Stimulated activated CD8-positive, alpha-beta memory T cell treated with anti-CD3 and anti-CD28 coated beads, Interleukin-2, amount 100 ng/mL, for 1 hour (primary cell): ENCODE measurements at places on chromosomes 1 and 21.

DNA sequence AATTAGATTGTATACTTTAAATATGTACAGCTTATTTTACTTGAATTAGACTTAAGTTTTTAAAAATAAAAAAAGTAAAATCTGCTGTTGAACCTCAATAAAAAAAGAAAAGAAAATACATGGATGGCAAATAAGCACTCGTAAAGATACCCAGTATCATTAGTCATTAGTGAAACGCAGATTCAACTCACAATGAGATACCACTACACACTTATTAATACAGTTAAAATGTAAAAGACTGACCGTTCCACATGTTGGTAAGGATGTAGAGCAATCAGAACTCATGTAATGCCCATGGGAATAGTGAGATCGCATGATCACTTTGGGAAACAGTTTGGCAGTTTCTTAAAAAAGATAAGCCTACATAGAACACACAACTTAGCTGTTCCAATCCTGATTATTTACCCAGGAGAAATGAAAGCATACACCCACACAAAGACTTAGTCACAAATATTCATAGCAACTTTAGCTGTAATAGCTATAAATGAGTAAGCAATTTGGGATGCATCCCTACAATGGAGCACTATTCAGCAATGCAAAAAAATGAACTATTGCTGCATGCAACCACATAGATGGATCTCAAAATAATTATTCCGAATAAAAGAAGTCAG, 7.3 kb downstream of the SH2D1B start:
- no peak for DNase-seq

- no peak for DNase-seq
Observed at GRCh38 chr1:178500091-178500770, 3.5 kb upstream of the CLEC20A start.

DNA sequence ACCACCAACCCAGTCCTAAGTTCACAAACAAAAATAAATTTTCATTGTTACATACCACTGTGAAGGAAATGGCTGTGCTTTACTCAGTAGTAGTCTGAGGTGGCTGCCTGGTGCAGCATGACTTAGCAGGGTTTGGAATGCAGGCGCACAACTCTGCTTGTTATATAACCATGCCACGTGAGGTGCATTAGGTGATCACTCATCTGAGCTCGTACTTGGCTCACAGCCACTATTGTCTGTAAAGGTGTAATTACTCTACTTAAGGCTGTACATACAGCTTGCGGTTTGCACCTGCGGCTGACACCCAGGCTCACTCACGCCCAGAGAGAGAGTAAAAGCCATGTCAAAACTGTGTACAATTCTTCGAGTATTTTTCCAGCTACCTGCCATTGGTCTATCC, 599.4 kb downstream of the LTN1 start:
- DNase-seq = no peak

- DNase-seq = no peak
Observed at GRCh38 chr1:17272646-17273045, 23.7 kb downstream of the PADI3 start.

DNA sequence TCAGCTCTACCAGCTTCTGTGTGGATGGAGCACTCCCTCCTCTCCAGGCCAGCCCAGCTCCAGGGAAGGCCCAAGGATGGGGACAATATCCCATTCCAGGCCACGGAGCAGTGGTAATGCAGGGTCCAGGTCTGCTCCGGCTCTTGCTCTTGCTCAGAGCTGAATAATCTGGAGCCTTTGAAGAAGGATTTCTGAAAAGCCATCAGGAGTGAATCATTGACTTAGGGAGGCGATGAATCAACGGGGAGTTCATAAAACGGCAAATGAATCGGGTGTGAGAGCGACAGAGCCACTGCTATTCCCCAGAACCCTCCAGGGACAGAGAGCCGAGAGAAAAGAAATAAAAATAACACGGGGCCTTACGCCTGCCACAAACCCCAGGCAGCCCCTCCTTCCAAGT, 7.7 kb downstream of the POU3F1 start:
- no peak for DNase-seq

DNA sequence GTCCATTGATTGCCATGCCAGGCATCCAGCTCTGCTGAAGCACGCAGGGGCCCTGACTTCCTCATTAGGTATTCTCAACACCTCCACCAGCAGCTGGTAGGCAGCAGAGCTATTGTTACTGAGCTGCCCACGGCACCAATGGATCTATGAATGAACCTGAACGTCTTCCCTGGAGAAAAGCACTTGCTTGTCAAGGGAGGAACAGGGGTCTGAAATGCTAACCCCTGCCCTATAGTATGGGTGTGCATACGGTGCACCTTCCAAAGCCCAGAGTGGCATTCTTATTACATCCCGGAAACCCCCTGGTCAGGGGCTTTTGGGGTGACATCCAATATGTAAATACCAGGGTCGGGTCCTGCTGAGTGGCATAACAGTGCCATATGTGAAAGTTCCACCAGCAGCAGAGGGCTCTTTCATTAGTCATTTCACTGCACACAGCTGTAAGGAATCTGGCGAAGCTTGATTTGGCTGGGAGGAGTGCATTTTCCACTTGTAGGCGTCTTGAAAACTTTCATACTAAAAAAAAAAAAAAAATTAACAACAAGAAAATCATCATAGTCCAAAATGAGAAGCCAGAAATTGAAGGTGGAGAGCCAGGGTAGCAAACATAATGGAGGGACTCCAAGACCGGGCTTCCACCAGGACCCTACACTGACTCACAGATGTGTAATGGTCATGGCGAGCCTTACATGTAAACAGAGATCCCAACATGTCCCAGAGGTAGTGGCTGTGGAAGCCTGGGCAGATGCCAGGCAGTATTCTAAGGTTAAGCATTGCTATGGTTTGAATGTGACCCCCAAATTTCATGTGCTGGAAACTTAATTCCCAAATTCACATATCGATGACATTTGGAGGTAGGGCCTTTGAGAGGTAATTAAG, 58.8 kb upstream of the PRDX6 start:
- DNase-seq = no peak

- no peak for DNase-seq
Observed at GRCh38 chr1:199336745-199337640, 690.5 kb upstream of the NR5A2 start.

- DNase-seq = peak; percentile 67
Observed at GRCh38 chr1:167442142-167442848, 76.0 kb downstream of the CD247 start.

GRCh38 chr1:210248341-210248740, 15.7 kb downstream of the SERTAD4 start:
- no peak for DNase-seq

DNA sequence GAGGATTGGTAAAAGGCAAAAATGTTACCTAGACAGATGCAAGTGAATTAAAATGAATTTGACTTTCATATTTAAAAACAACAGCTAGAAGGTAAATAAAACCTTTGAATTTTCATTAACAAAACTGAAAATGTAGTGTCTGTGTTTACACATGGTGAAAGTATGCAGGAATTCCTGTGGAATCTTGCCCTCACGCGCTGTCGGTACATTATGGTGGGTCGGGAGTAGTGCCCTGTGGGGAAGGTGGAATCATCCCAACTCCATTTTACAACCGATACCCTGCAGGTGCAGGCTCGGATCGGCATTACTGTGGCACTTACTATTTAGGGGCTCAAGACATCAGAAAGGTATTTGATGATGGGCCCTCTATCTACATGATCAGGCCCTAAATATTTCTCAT, 197.2 kb upstream of the MAP1LC3C start:
- no peak for DNase-seq

- DNase-seq = no peak
Observed at GRCh38 chr1:235997049-235997448, 67.8 kb downstream of the NID1 start.

DNA sequence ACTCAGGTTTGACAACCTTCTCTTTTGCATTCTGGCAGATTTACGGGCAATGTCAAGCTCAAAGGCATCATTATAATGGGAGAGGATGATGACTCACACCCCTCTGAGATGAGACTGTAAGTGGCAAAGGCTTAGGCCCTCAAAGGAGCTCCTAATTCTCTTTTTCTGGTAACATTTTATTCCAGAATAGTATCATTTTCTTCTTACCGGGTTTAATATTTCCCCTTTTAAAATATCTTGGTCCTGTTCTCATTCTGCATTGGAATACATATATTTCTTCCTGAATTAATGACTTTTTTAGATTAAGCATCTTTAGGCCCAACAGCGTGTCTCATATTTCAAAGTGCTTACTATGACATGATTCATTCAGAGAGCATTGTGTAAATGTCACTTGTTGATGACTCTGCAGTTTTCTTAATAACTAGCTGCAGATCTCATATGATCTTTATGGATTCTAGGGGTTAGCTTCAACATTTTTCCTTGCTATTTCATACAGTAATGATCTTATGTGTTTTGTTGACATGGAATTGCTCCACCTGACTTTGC, 1.7 kb downstream of the PITHD1 start:
- no peak for DNase-seq

DNA sequence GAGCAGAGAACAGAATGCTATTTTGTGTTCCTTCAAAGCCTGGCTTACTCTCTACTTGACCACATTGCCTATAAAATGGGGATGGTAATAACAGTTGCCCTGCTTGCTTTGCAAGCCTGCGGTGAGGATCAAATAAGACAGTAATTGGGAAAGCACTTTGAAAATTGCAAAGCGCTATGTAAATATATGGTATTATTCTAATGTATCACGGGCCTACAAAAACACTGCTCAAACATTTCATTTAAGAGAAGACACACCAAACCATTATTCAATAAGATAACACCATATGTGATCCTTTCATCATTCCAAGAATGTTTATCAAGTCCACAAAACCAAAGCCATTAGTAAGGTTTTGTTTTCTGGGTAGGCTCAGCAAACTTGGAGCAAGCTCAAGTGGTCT, 208.4 kb downstream of the ROR1 start:
- DNase-seq = no peak

GRCh38 chr1:97082160-97082848, 360.7 kb downstream of the PTBP2 start:
- DNase-seq = no peak

GRCh38 chr1:81681114-81681513, 119.6 kb upstream of the ADGRL2 start:
- no peak for DNase-seq

- no peak for DNase-seq
Observed at GRCh38 chr21:37183749-37184148, 83.4 kb downstream of the VPS26C start.

DNA sequence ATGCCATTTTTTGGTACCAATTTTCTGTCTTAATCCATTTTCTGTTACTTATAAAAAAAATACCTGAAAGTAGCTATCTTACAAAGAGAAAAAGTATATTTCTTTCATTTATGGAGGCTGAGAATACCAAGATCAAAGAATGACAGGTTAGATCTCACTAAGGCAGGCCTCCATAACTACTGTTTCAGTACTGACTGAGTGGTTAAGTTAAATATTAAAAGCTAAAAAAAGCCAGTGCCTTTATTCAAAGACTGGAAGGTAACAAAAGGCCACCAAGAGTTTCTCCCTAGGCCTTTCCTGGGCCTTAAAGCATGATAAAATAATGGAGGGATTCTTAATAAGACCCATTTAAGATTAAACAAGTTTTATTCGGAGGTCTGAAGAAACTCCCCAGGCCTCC, 687.7 kb upstream of the ADGRL4 start:
- DNase-seq = no peak

GRCh38 chr1:163056831-163057230, 12.3 kb upstream of the RGS4 start:
- no peak for DNase-seq

DNA sequence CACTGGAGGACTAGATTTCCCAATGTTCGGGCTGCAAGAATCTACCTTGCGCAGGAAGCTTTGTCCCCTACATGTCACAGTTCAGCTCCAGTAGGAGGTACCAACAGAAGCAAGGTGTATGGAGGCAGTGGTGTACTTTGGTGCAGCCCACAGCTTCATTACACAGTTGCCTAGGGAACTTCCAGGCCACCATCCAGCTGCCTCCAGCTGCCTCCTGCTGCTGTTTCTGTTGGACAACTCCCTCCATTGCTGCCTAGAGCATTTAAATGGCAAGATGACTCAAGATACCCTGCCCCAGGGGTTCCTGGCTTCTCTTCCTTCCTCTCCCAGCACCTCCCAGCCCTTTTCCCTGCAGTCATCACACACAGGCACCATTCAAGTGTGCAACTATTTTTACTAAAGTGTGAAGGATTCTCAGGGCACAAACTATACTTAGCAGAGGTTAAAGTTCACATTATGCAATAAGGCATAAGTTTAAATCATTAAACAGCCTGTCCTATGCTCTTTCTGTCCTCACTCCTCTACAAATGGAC, 39.0 kb upstream of the ATP1A1 start:
- no peak for DNase-seq

GRCh38 chr1:24801176-24801575, 55.9 kb downstream of the CLIC4 start:
- no peak for DNase-seq

GRCh38 chr1:67537667-67538018, 107.4 kb upstream of the SERBP1 start:
- DNase-seq = no peak

GRCh38 chr1:170560681-170561285, 28.8 kb downstream of the GORAB start:
- DNase-seq = no peak

- DNase-seq = no peak
Observed at GRCh38 chr1:6805004-6805416, 19.8 kb downstream of the CAMTA1 start.

- no peak for DNase-seq
Observed at GRCh38 chr1:36663772-36664430, 181.2 kb upstream of the CSF3R start.

GRCh38 chr1:244350027-244350426, 101.7 kb downstream of the ADSS2 start:
- no peak for DNase-seq

- no peak for DNase-seq
Observed at GRCh38 chr1:33576821-33577599, 104.6 kb downstream of the ZSCAN20 start.

DNA sequence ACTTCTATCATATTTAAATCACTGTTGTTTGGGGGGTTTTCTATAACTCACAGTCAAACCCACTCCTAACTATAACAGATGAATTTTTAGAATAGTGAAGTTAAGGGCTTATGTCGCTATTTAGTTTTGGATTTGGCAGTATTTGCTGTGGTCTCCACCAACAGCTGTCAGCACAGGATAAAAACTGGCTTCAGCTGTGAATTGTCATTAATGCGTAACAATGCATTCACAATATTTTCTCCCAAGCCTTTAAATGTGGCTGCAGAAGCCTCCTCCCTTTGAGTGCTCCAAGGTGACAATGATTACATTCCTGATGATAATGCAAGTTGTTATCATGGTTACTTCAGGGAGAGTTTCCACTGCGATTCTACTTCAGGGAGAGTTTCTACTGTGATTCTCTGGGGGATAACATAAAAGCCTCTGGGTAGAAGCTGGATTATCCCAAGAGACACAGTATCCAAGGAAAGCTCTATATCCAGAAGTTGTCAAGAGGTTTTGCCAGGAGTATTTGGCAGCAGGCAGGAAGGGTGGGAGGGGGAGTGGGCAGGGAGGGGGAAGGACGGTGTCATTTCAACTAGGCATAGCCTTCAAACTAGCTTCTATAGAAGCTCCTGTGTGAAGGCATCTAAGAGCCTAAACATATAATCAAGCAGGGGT, 14.9 kb upstream of the SMIM12 start:
- no peak for DNase-seq
